AG09309 (cell line): ENCODE measurements at places on chromosomes 16 and 17.

GRCh38 chr16:14015948-14016347 lies 55.2 kb upstream of the MRTFB start:
- DNase-seq = peak; percentile 60

DNA sequence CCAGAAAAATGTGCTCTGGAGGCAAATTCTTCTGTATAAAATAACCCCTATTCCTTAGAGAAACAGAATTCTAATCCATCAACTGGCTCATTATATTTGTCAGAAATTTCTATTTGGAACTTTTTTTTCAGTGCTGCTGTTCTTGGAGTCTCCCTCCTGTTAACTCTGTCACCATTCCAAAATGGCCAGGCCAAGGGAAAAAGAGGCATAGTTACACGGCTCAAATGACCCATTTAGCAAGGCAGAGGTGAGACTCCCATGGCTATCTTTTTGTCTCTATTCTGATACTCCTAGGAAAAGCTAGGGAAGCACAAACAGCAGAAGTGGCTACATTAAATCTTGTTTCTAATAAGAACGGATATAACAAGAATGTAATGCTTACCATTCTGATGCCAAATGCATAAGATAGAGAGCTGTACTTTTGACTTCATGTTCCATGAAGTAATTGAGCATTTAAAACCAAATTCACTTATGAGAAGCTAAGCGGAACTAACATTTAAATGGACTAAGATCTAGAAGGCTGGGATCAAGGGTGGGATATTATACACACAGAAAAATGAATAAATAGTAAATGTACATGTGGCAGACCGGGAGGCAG lies 64.4 kb upstream of the CORO6 start:
- no peak for DNase-seq

DNA sequence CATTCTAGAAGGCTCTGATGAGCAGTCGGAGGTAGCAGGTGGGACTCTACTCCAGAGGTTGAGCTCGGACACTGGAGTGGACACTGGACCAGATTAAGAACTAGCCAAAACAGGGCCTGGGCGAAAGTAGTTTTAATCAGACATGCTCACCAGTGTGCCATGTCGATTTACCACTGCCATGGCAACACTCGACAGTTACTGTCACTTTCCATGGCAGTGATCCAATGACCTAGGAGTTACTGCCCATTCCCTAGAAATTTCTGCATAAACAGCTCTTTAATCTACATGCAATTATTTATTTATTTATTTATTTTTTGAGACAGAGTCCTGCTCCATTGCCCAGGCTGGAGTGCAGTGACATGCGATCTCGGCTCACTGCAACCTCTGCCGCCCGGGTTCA lies 7.2 kb upstream of the METTL9 start:
- DNase-seq = no peak

DNA sequence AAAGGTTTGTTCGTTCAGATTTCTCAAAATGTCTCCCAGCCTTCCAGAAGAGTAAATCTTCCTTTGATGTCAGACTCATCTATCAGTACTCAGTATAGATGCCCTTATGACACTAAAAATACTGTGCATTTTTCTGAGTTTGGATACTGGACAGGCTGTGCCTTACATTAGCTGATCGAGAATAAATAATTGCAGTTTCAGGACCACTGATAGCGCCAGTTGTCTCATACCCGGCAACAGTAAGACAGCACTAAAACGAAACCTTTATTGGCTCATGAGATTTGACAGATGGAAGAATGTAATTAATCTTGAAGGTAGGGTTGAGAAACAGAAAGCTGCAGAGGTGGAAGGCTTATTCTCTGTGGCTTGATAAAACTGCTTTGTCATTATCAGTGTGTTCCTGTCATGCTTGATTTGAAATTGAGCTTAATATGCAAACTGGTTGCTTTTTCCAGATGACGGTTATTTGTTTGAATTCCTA lies 1.2 kb downstream of the ATP6V0A1 start:
- DNase-seq = no peak

- DNase-seq = no peak
Measured at GRCh38 chr17:2051061-2051932, 3.6 kb upstream of the HIC1 start.

DNA sequence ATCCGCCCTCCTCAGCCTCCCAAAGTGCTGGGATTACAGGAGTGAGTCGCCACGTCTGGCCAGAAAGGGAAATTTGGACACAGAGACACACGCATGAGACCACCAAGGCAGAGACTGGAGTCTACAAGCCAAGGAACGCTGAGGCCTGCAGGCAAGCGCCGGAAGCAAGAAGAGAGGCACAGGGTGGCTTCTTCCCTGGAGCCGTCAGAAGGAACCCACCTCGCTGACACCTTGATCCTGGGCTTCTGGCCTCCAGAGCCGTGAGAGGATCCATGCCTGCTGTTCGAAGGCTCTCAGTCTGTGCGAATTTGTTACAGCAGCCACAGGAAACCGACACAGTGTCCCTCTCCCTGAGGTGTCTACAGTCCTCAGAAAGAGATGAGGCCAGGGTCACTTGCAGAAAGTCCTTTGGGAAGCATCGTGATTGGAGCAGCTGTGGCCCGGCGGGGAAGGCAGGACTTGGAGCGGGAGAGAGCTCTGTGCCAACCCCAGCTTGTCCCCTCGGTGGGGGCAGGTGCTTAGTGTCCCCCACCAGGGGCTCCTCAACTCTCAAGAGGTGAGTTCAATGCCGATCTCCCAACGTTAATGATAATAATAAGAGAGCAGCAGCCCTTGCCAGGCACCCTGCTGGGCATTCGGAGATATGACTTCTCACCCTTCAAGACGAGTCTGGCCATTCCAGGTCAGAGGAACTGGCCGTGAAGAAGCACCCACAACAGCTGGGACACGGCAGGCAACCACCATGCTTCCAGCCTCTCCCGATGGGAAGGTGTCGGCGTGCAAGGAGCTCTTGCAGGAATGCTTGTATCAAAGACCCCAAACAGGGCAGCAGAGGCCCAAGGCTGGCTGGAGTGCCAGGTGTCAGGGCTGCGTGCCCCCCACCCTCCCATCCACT lies 68.4 kb upstream of the TNRC6C start:
- no peak for DNase-seq

DNA sequence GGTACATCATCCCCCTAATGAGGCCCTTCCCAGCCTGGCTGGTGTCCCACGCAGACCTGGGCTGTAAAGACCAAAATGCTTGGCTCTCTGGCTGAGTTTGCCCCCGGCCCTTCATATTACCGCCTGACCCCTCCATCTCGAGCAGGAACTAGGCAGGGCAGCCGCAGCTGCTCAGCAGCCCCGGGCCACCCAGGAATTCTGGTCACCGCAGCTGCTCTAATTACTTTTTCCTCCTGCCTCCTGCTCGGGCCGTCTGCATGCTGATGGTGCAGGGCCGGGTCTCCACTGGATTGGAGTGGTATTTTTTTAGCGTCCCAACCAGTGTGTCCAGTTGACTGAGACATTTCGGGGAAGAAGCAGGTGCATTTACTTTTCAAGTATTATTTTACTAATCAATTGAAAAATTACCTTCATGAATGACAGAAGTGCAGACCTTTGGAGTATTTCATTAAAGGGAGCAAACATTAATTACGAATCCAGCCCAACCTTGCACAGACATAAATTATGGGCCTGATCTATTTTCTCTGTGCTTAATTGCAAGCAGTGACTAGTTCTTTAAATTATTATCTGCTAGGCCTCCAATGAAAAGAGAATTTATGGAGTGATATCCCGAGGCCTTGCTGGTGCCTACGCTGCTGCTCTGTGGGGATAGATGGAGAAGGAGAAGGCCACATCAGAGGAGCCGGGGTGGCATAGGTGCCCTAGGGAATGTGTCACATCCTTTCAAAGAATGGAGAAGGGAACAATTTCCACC lies 176.2 kb downstream of the CYLD start:
- no peak for DNase-seq
